ELR (cell line): ENCODE measurements at places on chromosomes 4 and X.
A peak's percentile ranks its signal among the peaks of the same experiment; 100 is the strongest.

DNA sequence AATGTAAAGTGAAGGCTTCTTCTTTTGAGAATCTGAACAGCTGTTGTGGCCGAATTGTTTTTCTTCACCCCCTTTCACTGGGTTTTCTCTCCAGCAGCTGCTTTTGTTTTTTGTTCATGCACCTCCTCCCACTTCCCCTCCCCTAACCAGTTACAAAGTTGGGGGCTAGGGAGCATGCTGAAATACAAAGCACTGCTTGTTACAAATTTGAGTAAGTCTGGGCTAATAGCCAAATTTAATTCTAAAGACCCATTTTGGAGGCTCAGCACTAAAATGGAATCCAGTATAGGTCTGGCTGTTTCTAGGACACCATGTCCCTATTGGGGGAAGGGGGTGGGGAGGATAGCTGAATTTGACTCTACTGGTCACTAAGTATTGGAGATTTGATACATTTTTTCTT lies 89.2 kb upstream of the GPM6B start:
- no peak for DNase-seq

- DNase-seq, result no peak
These were observed 940 bp upstream of the DCTD start for GRCh38 chr4:182918044-182918607.

DNA sequence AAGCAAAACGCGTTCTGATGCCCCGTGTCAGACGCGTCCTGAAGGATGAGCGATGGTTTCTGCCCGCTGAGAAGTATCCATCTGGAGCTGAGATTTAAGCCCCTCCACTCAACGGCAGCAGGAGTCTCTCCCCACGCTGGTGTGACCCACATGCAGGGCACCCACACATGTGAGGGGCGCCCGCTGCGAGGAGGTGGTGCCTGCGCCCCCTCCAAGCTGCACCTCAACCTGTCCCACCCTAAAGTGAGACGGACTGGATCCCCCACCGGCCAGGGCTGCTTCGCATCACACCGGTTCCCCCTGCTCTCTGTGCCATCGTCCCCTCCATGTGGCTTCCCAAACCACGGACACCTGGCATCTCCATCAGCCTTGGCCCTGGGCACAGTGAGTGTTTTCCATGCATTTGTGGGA lies 4.5 kb upstream of the PDE6B start:
- DNase-seq, result no peak

- no peak for DNase-seq
These were observed 192.2 kb downstream of the CPEB2 start for GRCh38 chr4:15194520-15194919.

DNA sequence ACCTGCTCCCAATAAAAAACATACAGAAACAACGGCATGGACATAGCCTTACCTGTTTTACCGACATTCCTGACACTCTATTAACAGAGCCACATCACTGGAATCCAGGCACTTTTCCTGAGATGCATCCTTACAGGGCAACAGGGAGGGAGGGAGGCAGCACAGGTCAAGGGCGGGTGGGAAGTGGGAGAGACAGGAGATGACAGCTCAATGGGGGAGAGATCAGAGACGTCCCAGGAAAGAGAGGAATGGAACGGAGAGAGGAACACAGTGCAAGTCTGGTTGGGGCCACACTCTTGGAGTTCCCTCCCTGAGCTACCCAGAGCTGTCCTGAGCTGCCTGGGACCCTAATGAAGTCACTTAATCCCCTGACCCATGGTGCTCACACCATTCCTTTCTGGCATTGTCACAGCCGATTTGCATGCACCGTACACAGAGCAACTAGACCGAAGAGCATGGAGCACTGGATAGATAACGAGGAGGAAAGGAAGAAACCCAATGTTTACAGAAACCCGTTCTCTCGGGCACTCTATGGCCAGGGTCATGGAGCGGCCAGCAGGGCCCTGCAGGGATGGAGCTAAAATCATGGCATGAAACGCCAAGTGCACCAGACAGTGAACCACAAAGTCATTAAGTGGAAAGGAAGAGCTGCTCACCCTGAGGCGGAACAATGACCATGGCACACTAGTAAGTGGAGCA lies 93.1 kb downstream of the NSUN7 start:
- no peak for DNase-seq

- DNase-seq, result no peak
These were observed 25.8 kb downstream of the FGFRL1 start for GRCh38 chr4:1036976-1037810.

DNA sequence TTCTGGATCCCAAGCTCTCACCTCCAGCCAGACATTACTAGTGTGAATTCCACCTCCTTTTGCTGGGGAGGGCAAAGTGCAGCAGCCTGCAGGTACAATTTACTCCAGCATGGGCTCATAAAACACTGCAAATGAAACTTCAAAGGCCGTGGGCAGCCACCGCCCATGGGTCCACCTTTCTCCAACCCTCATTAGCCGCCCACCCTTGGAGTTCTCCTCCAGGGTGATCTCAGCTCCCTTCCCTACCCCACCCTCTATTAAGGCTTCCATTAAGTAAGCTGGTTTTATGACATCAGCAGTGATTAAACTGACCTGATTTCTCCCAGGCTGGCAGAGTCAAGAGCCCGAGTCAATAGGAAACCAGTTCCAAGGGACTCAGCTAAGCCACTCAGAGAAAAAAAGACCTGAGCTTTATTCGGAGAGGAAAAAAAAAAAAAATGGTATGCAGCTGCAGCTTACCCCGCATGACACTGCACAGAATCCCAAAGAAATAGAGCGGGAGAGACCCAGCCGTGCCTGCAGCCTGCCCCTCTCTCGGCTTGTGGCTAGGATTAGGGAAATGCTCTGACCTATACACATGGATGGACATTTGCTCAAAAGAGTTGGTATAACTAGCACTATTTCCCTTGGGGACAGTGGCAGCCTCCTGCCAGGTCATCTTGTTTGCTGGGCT lies 319.6 kb downstream of the PTTG2 start:
- no peak for DNase-seq

- peak; percentile 84 for DNase-seq
These were observed 70.4 kb upstream of the ANXA3 start for GRCh38 chr4:78481180-78481579.

- DNase-seq, result no peak
These were observed 246.9 kb upstream of the GPC4 start for GRCh38 chrX:133661962-133662839.

DNA sequence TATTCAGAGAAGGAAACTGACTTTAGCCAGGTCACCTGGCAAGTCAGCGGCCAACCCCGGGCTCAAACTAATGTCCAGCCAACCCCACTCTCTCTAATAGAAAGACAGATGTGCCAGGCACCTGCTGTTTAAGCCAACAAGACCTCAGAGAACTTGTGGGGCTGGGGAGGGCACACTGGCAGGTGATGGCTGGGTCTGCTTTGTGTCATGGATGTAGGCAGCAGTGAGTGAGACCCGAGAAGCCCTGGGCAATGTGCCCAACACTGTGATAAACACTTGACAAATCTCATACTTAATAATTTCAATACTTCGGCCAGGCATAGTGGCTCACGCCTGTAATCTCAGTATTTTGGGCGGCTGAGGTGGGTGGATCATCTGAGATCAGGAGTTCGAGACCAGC lies 9.0 kb upstream of the CD99L2 start:
- DNase-seq, result no peak

DNA sequence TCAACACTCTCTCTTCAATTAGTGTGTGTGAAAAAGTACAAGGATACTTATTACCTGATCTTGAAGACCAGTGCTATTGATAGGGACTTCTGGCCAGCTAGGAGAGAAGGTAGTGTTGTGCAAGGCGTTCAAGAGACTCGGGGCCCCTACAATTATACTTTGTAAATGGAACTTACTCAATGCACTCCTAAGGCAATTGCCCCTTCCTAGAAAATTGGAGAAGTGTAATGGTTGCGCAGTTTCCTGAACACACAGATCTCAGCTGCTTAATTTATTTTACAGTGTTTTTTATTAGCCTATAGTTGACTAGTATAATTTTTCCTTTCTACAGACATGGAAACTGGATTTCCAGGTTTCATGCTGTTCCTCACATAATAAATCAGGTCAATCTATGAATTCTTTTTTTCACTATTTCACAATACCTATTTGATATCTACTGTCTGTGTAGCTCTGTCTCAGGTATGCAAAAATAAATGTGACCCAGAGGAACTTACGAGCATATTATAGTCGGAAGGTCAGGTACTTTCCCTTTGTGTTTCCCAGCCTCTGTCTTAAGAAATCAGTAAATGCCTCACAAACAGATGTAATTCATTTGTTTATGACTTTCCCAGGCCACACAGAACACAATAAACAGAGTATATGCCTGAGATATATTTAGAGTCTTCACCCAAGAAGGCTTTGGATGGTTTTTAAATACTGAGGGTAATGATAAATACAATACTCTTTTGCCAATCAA lies 89.1 kb upstream of the TET2 start:
- DNase-seq, result no peak

DNA sequence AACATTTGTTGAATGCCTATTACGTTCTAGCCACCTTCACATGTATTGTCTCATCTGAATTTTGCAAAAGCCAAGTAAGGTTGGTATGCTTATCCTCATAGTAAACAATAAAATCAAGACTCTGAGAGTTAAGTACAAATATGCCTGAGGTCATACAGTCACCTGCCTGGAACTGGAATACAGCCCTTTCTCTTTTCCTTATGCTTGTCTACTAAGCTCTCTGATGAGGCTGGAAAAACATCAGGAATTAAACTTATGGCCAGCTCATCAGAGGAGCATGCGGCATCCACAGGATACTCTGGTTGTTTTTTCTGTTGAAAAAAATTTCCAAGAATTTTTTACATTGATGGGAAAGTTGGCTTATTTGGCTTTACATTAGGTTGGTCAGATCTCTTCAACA lies 35.5 kb downstream of the NCAPG start:
- peak; percentile 51 for DNase-seq

DNA sequence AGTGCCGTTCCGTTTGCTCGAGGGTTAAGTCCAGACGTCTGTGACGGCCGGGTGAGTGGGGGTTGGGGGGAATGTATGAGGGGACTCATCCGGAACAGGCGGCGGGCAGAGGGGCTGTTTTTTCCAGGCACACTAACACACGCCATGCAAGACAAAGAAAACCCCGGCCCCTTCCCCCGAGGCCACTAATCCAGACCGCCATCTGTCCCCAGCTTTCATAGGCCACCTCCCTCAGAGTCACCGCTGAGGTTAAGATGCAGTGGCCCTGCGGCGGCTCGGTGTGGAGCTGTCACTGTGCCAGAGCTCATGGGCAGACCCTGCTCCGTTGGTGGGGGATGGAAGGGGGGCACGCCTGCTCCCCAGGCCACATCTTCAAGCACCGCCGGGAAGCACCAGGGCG lies 34.1 kb downstream of the SORCS2 start:
- DNase-seq, result no peak

DNA sequence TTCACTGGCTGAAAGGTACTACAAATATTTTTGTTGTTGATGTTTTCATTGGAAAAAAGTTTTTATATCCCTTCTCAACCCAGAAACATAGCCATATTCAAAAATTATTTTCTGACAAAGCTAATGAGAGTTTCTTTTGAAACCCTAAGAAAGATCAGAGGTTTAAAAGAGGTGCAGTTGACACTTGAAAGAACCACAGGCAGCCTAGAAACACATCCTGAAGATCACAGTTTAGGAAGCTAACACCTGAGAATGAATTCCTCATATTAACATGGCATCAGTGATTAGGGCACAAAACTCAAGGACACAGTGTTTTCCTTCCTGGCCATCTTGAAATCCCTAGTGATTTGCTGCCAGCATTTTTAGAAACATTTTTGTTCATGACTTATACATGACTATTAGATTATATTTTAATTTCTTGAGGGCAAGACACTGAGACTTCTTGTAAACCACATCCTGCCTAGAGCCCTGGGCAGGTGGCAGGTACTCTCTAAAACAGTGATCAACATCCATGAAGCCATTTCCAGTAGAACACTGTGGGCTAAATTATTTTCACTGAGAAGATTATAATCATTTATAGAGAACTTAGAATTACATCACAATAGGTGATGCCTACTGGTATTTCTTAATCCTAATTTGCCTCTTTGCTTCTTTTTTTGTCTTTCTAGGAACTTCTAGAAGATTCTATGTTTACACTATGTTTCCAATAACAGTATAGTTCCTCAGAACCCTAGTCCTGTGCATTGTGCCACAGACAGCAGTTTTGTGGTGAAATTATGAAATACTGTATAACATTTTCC lies 80.0 kb downstream of the ARSJ start:
- DNase-seq, result no peak

DNA sequence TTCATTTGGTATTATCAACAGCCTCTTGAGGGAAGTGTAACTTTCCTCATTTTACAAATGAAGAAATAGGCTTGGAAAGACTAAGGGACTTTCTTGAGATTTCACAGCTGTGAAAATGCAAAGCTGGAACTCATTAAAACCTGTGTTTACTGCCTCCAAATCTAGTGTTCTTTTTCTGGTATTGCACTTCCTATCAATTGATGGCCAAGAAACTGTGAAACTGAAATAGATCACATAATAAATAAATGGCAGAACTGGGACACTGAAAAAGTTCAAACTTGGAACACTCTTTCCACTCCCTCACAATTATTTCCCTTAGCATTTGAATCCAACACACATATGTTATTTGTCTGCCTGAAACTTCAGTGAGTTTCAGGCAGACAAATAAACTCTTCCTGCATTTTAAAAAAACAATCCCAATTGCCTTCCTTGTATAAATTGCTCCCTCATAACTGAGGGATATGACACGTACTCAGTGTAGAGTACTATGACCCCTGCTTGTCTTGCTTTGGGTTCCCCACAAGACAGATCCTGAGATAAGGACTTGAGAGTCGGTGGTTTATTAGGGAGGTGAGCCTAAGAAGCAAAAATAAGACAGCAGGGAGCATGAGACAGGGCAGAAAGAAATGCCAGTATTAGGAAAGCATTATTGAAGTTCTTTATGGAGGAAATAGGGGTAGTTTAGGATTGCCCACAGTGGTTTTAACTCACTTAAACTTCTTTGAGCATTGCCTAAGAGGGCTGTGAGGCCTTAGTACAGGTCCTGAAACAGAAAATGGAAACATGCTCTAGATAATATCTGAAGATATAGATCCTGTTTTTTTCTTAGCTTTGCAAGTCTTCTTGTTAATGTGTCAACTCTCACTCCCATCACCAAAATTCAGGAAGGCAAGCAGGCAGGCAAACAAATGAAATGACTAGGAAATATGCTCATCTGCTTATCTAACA lies 33.9 kb downstream of the RTL3 start:
- DNase-seq, result no peak

DNA sequence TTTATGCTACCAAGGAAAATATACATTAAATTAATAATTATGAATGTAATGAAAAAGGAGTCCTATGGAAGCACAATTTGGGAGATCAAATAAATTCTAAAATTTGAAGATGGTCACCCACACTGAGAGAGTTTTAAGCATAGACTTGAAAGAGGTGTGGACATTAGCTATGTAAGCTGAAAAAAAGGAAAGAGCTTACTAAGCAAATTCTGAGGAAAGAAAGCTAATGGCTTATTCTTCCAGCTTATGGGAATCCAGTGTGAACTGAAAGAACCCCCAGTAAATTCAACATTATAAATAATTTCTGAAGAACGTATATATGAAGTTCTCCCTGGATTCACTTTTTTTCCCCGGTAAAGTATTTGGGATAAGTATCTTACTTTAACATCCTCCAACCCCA lies 78.2 kb upstream of the GUCY1A1 start:
- no peak for DNase-seq
